ENCODE measurements at places on chromosomes 7 and 10. TPM values are rescaled to one million over a fixed set of nuclear protein-coding genes. Genes with fewer than 3 reads are reported as not detected.

The NPC1L1 gene
- total RNA-seq: not detected

The PIP gene
- total RNA-seq: not detected

The PTN gene
- not detected for total RNA-seq

The MMP21 gene
- total RNA-seq: 0.24 TPM

The FLNC gene
- 0.02 TPM for total RNA-seq

The BLNK gene
- not detected for total RNA-seq

The SYCE1 gene
- 0.25 TPM for total RNA-seq

The TBXAS1 gene
- 7.2 TPM for total RNA-seq

The NAT16 gene
- not detected for total RNA-seq

The KNDC1 gene
- total RNA-seq: 0.32 TPM

The PKD2L1 gene
- 0.20 TPM for total RNA-seq

The KEL gene
- 0.76 TPM for total RNA-seq

The GHRHR gene
- total RNA-seq: not detected

The GIMAP4 gene
- 476 TPM for total RNA-seq

The GPER1 gene
- not detected for total RNA-seq

The NCF1 gene
- total RNA-seq: 0.96 TPM

The TCTN3 gene
- total RNA-seq: 57.4 TPM

The DYNC1I1 gene
- total RNA-seq: not detected
